Heart left ventricle (tissue), 16 donors: ENCODE measurements at places on chromosomes 7 and 10. TPM values are rescaled to one million over a fixed set of nuclear protein-coding genes. Genes with fewer than 3 reads are reported as not detected.

Gene GALNT17
- total RNA-seq, result 35.1 TPM

Gene C10orf67
- total RNA-seq, result 0.43 TPM

GRCh38 chr7:133650487-133651300 is 397.8 kb downstream of the EXOC4 start:
- no peak overlapping the region for H3K4me3 ChIP-seq
- DNase-seq, result no peak
- no peaks in the 10 kb centered on the region for H3K4me1 ChIP-seq
- no peak overlapping the region for H3K27ac ChIP-seq
- no peaks in the 10 kb centered on the region for H3K27me3 ChIP-seq

Gene PDE6C
- total RNA-seq, result not detected

DNA sequence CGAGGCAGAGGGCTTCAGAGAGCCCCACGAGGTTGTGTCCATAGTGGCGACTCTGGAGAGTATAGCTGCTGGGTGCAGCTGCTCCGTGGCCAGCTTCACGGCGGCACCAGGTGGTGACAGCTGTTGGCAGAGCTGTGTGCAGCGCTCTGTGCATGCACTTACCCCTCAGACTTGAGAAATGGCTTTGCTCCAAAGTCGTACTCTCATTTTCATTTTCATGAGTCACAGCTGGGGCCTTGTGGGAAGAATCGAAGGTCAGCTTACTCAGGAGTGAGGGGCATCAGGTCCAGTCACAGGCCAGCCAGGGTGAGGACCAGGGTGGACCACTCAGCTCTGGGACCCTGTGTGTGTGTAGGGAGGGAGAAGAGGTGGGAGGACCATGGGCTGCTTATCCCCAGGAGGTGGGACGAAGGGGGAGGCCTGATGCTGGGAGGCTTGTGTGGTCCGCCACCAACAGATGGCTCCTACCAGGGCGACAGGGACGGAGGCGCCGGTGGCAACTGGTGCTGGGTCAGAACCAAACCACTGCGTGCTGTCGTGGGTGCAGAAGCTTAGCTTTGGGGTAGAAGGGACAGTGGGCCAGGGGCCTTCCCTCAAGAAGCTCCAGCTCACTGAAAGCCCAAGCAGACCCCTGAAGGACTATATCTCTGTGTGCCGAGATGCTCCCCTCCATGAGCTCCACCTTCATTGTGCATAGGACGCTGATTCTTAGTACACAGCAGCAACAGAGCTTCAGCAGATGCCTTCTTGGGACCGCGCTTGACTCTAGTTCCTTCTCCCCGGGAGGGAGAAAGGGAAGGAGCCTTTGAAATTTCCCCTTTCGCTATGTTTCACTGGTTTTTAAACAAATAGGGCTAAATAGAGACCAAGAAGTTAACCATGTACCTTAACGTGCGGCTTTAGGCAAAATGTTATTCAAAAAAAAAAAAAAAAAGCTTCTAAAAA is 225.0 kb downstream of the CELF2 start:
- peak; percentile 73 for DNase-seq
- peak overlapping the region; percentile 70 for H3K27ac ChIP-seq
- no peak overlapping the region for H3K4me3 ChIP-seq
- peaks cover 35% of the 10 kb centered on the region for H3K4me1 ChIP-seq
- peaks cover 6% of the 10 kb centered on the region for H3K36me3 ChIP-seq
